ENCODE measurements at places on chromosomes 5 and 9.

DNA sequence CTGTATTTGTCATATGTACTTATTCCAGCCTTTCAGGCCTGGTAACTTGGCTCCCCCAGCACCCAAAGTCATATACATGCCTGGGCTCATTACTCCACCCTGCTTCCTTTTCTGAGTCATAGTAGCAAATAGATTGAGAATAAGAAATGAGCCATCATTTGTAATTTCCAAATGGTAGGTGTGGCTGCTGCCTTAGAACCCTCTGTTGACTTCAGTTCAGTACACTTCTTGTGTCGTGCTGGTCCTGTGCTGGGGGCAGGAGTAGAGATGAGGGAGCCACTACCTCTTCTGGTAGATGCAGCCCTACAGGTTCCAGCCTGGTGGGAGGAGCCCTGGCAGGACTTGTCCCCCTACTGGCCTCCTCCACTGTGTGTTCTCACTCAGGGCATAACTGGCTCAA is 11.1 kb downstream of the GM2A start:
- DNase-seq = no peak

DNA sequence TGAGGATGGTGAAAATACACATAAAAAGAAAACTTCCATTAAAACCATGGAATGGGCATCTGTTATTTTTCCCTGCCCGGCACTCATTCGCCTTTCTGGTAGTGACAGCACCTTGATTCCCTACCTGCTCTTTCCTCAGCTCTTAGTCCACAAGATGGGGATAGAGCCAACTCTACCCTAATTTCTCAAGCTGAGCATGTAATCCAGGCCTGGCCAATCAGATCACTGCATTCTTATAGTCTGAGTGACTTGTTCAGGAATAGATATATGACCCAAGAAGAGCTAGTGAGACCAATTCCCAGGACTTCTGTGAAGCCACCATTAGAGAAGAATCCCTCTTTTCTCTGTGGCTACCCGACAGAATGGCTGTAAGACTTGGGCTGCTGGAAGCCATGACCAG is 58.1 kb downstream of the TSSK1B start:
- DNase-seq = no peak

DNA sequence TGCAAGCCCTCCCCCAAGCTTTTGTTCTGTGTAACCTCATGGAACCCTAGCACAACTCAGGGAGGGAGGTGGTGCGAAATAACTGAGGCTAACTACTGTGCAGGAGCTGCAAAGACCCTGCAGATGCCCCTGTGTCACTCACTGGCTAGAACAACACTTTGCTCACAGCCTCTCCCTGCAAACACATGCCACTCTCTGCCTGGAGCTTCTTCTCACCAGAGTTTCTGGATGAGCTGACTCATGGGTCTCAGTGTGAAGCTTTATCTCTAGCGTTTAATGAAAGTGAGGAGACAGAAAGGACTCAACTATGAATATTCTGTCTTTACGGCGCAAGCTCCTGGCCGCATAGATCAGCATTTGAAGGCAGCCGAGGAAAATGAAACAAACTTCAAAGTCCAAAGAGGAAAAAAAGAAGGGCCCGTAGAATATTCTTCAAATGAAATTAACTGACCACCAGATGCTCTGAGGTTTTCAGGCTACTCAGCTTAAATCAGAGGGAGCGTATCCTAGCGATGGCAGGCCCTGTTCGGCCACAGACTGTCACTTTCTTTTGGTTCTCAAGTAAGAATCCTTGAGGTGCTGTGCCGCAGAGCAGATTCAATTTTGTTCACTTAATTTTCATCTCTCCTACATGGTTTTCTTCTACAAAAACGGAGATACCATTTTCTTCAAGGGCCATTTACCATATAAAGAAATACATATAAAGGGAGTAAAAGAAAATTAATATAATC is 77.7 kb upstream of the TAS2R1 start:
- no peak for DNase-seq

GRCh38 chr5:158937381-158937952 is 162.2 kb downstream of the EBF1 start:
- DNase-seq = no peak

DNA sequence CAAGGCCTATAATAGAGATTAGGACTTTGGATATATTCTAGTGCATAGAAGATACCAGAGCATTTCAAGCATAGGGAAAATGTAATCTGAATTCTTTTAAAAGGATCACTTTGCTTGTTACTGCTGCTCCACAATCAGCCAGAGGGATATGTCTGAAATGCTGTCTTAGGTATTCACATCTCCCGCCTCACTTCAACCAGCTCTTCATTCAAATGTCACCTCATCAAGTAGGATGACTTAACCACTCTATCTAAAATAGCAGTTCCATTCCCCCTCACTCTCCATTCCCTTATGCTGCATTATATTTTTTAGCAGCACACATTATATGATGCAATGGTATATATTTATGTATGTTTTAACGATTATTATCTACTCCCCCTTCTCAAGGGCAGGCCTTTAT is 500.3 kb upstream of the GRIA1 start:
- no peak for DNase-seq

DNA sequence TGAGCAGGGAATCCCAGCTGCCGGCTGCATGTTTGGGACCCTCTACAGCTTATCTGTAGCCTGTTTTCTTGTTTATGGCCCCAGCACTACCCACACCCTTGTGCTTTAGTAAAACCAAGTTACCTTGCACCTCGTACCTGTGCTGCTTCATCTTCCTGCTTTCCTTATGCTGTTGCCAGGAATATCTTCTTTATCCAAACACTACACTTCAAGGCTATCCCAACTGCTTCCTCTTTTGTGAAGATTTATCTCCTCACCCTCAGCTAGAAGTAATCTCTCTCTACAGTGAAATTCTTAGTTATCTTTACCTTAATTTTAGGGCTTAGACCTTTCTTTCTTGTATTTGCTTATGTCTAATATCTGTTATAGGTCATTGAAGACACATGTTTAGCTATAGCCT is 171.1 kb downstream of the KDM4C start:
- DNase-seq = no peak

- no peak for DNase-seq
These were observed 758.2 kb downstream of the TLE1 start for GRCh38 chr9:80931163-80931562.

- DNase-seq = no peak
These were observed 53.8 kb downstream of the GLRA1 start for GRCh38 chr5:151870820-151871219.

- DNase-seq = no peak
These were observed 11.8 kb upstream of the BTNL9 start for GRCh38 chr5:181028032-181028819.

DNA sequence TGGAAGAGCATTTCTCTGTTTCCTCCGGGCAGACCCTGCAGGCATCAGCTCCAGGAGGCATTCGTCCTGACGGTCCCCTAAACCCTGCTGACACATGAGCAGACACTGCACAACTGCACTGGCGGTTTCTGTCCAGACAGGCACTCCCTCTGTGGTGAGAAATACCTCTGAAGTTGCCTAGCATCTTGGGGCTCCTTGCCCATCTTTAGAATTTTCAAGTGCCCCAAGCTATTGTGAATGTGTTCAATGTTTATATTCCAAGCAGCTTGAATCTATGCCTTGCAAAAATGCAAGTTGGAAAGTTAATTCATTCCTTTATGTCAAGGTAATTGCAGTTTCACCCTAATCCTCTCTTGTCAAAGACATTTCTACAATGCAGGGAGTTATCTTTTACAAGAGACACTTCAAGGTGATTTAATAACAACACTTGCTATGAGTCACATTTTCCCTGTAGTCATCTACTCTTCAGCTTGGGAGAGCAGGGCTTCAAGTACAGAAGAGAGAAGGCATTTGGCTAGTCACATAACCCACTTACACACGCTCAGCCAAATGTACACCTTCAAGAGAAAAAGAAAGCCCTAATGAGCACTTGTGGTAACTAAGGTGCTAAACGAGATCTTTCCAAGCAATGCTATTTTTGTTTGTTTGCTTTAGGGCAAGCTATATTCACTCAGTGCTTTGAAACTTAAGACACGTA is 302.5 kb downstream of the MLLT3 start:
- no peak for DNase-seq

GRCh38 chr5:32428426-32428825 is 16.1 kb downstream of the ZFR start:
- DNase-seq = no peak

DNA sequence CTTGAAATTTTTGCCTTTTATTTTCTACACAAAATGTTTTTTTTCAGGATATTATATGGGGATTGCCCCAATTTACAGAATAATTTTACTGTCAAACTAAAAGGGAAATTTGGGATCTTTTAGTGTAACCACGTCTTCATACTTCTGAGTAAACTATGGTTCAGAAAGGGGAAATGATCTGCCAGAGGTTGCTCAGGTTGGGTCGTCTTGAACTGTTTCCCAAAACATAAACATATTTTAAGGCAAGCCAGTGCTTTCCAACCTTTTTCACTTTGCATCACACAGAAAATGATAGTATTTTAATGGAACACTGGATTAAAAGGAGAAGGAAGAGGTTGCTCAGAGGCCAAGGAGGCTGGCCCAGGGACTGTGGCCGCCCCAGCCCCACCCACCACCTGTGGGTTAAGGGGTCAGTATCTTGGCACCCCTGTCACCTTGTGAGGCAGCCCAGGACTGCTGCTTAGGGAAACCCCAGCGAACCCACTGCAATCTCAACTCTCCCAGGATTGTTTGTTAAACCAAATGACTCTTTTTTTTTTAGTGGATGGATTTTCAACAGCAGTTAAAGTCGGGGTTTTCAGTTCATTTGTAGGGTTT is 142.7 kb upstream of the DHFR start:
- DNase-seq = no peak

DNA sequence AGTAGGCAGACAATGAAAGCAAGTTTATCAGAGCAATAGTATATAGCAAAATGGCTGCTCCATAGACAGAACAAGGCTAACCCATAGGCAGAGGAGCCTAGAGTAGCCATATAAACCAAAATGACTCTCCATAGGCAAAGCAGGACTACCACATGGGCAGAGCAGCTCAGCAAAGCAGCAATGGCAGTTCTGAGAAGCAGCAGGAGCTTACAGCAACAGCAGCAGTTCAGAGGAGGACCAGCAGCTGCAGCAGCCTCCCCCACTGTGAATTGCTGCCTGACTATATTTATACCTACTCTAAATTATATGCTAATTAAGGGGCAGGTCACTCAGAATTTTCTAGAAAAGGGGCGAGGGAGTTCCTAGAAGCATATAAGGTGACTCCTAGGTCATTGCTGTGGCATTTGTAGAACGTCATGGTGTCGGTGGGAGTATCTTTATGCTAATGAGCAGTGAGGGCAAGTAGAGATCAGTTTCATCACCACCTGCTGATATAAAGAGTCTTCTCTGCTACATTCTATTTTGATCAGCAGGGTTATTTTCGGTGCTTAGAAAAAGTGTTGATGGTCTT is 1115.5 kb downstream of the DTWD2 start:
- no peak for DNase-seq

DNA sequence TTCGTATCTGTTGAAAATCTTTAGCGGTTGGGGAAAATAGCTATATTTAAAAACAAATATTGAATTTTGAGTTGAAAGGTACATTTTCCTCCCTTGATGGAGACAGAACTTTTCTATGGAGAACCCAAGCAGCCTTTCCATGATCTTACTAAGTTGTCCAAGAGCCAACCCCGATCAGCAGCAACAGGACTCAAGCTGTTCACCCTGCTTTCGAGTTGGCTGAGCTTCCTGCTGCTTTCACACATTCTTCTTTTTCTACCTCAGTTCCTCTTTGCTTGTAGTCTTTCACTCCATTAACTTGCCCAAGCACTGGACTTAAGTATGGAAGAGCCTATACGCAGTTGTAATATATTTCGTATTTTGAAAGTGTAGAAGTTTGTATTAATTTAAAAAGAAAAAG is 59.4 kb downstream of the IL6ST start:
- DNase-seq = no peak

DNA sequence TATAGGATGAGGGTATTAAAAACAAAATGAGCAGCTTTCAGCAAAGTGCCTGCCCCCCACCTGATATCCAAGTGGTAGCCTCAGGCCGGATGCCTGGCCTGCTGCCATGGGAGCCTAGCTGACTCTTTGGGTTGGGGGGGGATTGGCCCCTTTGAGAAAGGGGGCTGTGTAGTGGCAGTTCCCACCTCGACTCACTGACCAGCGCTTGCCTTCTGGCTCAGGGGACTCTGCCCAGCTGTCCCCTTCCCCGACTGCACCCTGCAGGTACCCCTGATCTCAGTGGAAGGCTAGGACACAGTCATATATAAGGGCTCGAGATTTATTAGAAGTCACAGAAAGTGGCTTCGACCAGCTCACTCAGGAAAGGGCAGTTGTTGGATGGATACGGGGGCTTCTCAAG is 1.5 kb upstream of the NEUROG1 start:
- DNase-seq = no peak

DNA sequence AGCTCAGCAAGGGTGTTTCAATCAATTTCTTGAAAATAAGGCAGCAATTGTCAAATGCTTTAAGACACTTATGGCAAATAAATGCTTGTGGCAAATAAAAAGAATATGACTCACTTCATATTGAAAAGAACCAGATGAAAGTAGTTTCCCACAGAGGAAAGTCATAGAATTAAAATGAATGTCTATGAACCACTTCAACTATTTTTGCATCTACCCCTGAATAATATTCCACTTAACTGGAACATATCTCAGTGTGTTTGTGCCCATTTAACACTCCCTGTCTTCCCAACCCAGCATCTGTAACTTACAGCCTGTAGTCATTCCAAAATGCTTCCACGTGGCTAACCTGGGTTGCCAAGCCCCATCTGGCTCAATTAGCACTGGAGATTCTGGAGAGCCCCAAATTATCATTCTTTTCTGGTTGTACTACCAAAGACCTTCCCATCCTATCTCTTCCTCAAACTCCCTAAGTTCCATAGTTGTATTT is 84.7 kb downstream of the FEM1C start:
- DNase-seq = no peak

GRCh38 chr5:134464988-134465815 is 53.5 kb upstream of the CDKN2AIPNL start:
- DNase-seq = no peak

- DNase-seq = no peak
These were observed 3.9 kb downstream of the PLK2 start for GRCh38 chr5:58456026-58456425.

DNA sequence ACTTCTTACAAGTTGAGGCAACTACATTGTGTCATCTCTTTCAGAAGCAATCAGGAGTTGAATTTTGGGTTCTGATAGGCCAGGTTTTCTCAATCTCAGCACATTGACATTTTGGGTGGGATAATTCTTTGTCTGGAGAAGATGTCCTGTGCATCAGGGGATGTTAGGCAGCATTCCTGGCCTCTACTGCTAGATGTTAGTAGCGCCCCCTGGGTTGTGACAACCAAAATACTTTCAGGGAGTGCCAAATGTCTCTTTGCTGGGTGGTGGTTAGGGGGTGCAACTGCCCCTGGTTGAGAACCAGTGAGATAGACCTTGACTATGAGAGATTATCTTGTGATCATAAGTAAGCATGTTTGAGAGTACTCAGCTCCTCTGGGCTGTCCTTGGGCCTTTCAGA is 164.3 kb upstream of the KLF9 start:
- DNase-seq = no peak

DNA sequence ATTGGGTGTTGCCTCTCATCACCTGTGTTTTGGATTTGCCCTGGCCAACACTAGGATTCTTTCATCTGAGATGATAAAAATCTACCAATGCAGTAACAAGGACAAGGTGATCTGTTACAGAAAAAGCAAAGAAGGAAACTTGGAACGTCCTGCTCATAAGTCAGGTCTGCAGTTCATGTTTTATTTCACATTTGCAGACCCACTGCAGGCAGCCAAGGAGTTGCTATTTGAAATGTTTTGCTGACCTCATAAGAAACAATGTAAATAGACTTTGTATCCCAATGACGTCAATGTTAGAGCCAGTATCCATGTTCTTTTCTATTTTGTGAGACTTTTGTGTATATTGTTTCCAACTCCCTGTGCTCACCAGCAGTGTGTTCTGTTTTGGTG is 312.9 kb downstream of the DEPDC1B start:
- no peak for DNase-seq

GRCh38 chr9:105413525-105413924 is 34.3 kb upstream of the FSD1L start:
- peak; percentile 46 for DNase-seq

Measured in lung (tissue), 17 donors.